ENCODE measurements at places on chromosomes 5 and 9.

DNA sequence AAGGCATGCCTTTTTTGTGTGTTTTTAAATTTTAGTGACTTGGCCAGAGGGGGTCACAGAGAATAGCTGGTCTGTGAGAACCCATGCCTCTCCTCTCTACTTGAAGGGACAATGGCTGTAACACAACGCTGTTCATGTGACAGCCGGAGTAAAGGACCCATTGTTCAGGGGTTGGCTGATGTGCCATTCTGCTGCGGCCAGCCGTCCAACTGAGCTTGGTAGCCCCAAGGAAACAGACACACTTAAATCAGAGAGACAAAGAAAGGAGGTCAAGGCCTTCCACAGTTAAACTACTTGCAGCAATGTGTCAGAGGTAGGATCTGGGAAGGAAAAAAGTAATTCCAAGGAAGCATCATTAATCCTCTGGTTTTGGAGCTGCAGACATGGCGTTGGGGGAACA is 8.1 kb downstream of the MEGF10 start:
- DNase-seq, result no peak

- peak; percentile 42 for DNase-seq
Measured at GRCh38 chr9:132411091-132411508, 1.1 kb downstream of the CFAP77 start.

DNA sequence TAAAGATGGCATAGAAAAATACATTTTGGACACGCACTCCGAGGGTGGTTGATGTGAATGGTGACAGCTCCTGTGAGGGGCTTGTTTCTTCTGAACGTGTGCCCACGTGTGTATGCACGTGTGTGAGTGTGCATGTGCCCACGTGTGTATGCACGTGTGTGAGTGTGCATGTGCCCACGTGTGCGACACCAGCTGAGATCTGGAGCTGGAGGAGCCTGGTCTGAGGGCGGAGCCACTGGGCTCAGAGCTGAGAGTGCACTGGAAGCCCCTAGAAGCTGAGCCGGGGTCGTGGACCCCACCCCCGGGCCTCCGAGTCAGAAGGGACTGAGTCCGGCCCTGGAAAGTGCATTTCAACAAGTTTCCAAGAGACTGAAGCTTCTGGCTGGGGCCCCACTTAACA is 282.5 kb upstream of the IRX4 start:
- DNase-seq, result no peak

- no peak for DNase-seq
Measured at GRCh38 chr5:35408146-35408545, 177.9 kb upstream of the PRLR start.

DNA sequence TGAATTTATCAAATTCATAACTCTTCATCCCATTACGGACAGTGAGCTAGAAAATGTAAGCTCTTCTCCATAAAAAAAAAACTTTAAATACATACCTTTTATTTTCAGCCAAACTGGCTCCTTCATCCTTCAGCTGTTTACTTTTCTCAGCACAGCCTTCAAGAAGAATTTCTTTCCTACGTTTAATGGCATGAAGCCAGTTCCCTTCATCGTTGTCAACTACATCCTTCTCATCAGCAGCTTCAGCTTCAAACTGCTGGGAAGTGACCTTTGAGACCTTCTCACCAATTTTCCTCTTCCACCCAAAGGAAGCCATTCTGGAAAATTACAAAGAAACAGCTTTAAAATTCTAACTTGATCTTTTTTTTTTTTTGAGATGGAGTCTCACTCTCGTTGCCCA is 9.1 kb downstream of the TTC33 start:
- no peak for DNase-seq

- no peak for DNase-seq
Measured at GRCh38 chr5:149895416-149896345, 48.9 kb downstream of the PDE6A start.

DNA sequence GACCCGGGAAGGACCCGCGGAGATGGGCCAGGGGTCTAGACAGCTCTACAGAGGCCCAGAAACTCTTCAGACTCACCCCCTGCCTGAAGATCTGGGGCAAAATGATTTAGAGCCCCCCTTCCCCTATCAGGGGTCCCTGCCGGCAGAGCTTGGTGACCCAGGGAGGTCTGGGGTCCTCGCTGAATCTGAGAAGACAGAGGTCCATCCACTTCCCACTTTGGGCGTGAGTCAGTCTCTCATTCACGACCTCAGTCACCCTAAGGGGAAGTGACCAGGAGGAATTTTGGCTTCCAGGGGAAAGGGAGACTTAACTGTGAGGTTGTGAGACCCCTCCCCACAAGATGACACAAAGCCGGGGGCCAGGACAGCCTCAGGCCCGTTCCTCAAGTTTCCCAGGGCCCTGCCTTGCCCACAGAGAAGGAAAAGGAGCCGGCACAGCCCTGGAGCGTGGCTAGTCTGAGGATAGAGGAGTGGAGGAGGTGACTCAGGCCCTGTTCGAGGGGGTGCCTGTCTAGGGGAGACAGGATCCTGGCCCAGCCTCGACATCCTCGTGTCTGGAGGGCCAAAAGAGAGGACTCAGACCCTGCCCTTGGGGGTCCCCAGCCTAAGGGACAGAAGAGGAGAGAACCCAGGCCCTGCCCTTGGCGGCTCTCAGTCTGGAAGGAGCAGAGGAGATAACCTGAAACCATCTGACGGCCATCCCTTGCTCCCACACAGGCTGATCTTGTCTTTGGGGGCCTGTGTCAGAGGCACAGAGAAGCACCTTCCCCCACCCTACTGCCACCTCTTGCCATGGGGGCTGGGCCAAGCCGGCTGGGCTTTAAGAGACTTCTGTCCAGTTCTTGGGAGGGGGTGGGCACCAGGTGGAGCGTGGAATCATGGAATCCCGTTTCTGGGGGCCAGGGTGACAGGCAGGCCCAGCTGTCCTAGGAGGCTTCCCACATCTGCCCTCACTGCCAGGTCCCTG is 889 bp downstream of the PDLIM4 start:
- DNase-seq, result no peak

- DNase-seq, result no peak
Measured at GRCh38 chr9:109870365-109870764, 90.4 kb downstream of the PALM2AKAP2 start.

- no peak for DNase-seq
Measured at GRCh38 chr9:83267741-83268140, 204.8 kb upstream of the RASEF start.

DNA sequence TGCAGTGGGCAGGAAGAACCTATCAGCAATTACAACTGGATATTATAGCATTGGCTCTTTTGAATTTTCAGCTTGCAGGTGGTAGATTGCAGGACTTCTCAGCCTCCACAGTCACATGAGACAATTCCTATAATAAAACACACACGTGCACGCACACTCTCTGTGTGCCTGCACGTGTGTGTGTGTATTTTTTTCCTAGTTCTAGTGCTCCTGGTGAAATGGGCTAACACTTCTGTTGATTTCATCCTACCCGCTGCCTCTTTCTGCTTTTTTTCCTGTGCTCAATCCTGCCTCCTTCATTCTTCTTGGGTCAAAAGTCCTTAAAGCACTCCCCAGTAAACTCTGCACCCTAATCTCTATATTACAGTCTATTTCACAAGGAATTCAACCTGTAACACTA is 320.1 kb downstream of the OSTF1 start:
- DNase-seq, result no peak

GRCh38 chr5:62909326-62909725 is 330.7 kb downstream of the LRRC70 start:
- DNase-seq, result no peak

DNA sequence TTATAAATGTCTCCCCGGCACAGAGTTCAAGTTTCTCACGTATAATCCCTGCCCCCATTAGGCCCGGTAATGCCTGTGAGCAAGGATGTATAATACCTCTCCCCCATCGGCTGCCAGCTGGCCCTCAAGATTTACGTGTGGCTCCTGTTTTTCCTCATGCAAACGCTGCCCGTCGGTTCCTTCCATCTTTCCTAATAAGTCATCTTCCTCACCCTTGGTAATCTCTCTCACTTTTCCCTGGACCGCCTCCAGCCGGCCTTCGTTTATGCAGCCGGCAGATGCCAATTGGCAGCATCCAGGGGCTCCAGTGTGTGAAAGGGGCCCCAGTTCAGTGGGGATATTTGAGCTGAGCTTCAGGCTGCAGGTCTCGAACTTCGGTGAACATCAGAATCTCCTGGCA is 86.5 kb upstream of the NEURL1B start:
- DNase-seq, result no peak

DNA sequence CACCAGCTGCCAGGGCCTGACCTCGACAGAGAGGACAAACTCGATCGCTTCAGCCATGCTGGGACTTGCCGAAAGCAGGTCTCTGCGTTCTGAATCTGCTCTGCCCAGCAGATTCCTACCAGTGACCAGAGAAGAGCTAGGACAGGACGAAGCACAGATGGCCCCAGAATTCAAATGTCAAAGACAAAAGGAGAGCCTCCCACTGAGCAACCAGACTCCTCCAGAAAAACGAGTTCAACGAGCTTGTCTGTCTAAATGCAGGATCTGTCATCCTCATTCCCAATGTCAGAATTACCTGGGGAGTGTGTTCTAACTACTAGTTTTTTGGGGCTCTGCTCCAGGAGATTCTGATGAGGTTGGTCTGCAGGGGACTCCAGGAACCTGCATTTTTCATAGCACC is 13.4 kb downstream of the AK8 start:
- no peak for DNase-seq

DNA sequence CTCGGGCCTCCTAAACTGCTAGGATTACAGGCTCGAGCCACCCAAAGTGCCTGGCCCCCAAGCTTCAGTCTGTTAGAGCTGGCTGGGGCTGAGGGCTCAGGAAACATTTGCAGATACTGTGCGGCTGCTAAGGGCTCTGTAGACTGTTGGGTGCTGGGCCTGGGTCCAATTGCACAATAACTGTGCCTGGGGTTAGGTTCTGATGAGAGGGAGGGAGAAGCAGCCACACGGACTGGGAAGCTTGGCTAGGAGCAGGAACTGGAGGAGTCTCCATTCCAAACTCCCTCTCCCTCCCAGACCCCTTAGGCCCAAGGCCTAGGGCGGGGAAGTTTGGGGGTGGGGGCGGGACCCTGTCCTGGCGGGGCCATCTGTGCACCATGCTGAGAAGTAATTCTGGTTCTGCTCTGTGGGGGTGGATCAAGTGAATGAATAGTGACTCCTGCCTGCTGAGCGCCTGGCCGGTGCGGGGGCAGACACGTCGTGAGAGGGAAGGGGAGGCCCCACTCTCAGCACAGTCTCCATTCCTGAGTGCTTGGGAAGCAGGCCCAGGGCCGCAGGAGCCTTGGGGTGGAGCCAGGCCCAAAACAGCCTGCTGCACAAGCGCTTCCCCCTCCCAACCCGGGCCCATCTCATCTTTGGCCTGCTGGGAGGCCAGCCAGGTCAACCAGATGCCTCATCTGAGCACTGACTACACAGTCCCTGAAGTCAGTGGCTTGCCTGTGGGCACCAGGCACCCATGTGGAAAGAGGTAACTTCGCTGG is 1.5 kb downstream of the ASS1 start:
- no peak for DNase-seq

DNA sequence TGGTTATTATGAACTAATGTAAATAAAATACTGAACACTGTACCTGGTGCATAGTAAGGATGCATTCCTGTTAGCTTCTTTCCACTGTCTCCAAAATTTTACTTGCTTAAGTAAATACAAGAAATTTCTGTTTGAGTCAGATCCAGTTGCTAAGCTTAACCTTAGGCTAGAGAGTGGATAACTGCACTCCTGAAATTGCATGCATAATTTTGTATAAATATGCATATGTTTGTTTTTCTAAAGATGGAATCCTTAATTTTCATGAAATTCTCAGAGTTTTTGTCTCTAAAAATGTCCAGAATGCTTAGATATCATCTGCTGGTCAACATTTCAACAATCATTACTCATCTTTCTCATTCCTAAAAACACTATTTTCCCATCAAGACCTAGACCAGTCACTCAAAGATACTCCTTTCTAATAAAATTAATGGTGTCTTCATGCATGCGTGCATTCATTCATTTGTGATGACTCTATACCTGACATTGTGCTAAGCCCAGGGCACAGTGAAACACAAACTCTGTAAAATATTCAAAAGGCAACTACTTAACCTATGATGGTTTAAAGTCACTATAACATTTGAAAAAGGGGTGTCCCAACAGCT is 284.8 kb downstream of the SEC61B start:
- no peak for DNase-seq

- DNase-seq, result no peak
Measured at GRCh38 chr5:180153099-180153498, 55.9 kb downstream of the RASGEF1C start.

DNA sequence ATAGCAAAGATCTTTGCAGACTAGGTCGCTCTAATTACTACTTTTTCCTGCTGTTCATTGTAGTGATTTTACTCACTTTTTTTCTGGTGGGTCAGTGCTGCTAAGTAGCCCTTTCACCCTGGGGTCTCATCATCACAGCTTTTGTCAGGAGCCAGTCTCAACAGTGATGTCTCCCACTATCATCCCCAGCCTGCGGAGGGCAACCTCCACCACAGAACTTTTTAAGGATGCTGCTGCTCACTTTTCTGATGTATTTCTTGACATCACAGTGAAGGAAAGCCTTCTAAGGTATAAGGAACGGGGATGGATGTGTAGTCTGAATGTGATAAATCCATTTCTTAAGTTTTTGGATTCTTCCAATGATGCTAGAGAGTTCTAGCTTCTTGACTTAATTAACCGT is 242.5 kb upstream of the RIOK2 start:
- DNase-seq, result no peak

GRCh38 chr5:119315516-119315949 is 40.3 kb upstream of the TNFAIP8 start:
- DNase-seq, result no peak

GRCh38 chr5:112684737-112685136 is 52.9 kb upstream of the APC start:
- DNase-seq, result no peak

GRCh38 chr9:91301161-91301560 is 60.6 kb downstream of the AUH start:
- DNase-seq, result no peak

GRCh38 chr5:13957032-13957645 is 12.7 kb upstream of the DNAH5 start:
- DNase-seq, result no peak

DNA sequence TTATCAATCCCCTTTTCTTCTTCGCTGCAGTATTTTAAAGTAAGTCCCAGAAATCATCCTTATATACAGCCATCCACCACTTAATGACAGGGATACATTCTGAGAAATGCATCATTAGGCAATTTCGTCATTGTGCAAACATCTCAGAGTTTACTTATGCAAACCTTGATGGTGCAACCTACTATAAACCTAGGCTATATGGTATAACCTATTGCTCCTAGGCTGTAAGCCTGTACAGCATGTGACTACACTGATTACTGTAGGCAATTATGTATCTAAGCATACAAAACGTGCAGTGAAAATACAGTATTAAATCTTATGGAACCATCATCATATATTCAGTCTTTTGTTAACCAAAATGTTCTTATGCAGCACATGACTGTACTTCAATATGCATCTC is 36.8 kb downstream of the SAXO1 start:
- DNase-seq, result no peak

All from stimulated activated CD8-positive, alpha-beta memory T cell treated with anti-CD3 and anti-CD28 coated beads, Interleukin-7, amount 100 ng/mL, for 1 hour (primary cell).